Neural progenitor cell (in vitro differentiated cells): ENCODE measurements at places on chromosomes 11 and 22. TPM values are rescaled to one million over a fixed set of nuclear protein-coding genes. Genes with fewer than 3 reads are reported as not detected.

Gene P2RY2
- total RNA-seq = 0.45 and 0.84 TPM in 2 replicates

Gene ARHGAP8
- 3.0 and 8.9 TPM in 2 replicates for total RNA-seq

- DNase-seq = peak; percentile 3
Observed at GRCh38 chr11:80782135-80782885, 1341.5 kb upstream of the TENM4 start.

DNA sequence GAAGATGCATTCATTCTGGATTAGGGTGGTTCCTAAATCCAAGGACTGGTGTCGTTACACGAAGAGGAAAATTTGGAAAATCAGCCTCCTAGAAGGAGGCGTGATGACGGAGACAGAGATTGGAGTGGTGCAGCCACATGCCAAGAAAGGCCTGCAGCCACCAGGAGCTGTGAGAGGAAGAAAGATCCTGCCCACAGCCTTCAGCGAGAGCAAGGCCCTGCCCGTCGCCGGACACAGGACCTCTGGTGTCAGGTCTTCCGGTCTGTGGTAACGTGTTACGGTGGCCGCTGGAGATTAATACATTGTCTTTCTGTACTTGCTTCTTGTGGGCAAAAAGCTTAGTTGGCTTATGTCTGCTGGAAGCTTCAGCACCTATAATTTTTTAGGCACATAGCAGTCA lies 1045.8 kb downstream of the BRD1 start:
- DNase-seq = no peak

- no peak for DNase-seq
Observed at GRCh38 chr11:67022341-67022933, 497 bp upstream of the SYT12 start.

GRCh38 chr22:44566911-44567310 lies 68.9 kb upstream of the RTL6 start:
- DNase-seq = no peak

GRCh38 chr11:23789200-23789853 lies 707.5 kb upstream of the LUZP2 start:
- DNase-seq = no peak

DNA sequence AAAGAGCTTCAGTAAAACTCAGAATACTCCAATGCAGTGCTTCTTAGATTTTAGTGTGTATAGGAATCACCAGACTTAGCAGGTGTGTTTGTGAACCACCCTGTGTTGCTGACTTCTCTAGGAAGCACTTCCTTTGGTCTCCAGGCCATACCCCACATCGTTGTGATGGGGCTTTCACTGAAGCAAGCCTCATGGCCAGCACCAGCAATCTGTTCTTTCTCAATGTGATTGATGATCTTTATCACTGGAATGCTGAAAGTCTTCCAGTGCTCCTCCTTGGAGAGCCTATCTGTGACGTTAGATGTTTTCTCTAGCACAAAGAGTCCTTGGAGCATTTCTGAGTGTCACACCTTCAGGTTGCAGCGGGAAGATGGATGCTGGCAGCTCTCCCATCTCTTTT lies 280.5 kb downstream of the DDX10 start:
- DNase-seq = no peak
